NCI-H1105 (cell line): ENCODE measurements at places on chromosomes 11 and 22.

- no peak for DNase-seq
Measured at GRCh38 chr11:10461276-10461790, 6.3 kb downstream of the AMPD3 start.

- no peak for DNase-seq
Measured at GRCh38 chr11:15724601-15725000, 609.9 kb downstream of the INSC start.

GRCh38 chr11:106131998-106132397 lies 54.5 kb downstream of the AASDHPPT start:
- no peak for DNase-seq

- no peak for DNase-seq
Measured at GRCh38 chr11:119318240-119319135, 1.6 kb upstream of the MCAM start.

- peak; percentile 90 for DNase-seq
Measured at GRCh38 chr11:797296-798092, 587 bp downstream of the SLC25A22 start.

DNA sequence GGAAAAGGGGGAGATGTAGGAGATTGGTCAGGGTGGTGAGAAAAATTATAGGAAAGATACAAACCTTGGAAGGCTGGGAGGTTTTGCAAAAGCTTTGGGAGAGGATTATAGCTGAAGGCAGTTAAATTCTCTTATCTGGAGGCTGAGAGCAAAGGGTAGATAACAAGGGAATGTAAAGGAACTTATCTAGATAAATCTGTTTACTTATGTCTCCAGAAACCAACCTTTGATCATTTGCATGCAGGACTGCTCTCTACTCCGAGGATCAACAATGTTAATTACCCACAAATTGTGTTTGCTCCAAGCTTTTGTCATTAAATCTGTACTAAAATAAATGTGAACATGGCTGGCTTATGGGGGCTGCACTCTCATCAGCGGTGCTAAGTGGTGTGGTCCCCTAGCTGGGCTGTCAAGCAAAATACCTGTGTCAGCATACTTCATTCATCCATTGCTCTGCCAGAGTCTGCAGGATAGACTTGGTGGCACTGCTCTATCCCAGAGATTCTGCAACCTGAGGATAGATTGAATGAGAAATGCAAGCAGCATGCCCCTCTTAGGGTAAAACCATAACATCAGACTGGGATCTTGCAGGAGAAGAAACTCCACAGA lies 1599.2 kb upstream of the TENM4 start:
- no peak for DNase-seq

GRCh38 chr22:21937821-21938070 lies 14.9 kb downstream of the PPM1F start:
- DNase-seq = no peak

DNA sequence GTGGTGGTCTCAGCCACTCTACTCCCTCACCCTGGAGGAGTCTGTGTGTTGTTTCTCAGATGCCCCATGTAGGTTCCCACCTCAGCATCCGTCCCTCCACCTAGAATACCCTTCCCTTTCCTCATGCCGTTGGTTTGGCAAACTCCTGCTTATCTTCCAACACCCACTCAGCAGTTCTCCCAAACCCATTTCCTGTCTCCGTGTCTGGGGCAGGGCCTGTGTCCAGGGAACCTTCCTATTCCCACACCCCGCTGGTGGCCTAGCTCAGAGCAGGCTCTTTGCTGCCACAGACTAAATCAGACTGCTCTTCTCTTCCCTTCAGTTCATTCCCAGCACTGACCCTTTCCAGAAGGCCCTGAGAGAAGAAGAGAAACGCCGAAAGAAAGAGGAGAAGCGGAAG lies 7.5 kb upstream of the SREBF2 start:
- no peak for DNase-seq

DNA sequence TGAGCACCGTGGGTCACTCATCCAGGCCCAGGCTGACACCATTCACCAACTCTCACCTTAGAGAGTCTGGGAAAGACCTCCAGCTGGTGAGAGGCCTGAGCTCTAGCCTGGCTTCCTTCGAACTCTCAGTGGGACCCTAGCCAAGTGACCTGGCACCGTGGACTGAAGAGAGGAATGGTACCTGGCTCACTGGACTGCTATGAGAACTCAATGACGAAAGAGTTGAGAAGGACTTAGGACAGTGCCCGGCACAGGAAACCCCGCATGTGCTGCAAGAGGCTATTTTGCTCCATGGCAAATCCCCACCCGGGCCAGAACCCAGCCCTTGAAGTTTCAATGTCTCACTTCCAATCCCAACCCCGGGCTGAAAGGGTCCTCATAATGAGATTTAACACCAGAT lies 605 bp upstream of the RAPSN start:
- DNase-seq = no peak

DNA sequence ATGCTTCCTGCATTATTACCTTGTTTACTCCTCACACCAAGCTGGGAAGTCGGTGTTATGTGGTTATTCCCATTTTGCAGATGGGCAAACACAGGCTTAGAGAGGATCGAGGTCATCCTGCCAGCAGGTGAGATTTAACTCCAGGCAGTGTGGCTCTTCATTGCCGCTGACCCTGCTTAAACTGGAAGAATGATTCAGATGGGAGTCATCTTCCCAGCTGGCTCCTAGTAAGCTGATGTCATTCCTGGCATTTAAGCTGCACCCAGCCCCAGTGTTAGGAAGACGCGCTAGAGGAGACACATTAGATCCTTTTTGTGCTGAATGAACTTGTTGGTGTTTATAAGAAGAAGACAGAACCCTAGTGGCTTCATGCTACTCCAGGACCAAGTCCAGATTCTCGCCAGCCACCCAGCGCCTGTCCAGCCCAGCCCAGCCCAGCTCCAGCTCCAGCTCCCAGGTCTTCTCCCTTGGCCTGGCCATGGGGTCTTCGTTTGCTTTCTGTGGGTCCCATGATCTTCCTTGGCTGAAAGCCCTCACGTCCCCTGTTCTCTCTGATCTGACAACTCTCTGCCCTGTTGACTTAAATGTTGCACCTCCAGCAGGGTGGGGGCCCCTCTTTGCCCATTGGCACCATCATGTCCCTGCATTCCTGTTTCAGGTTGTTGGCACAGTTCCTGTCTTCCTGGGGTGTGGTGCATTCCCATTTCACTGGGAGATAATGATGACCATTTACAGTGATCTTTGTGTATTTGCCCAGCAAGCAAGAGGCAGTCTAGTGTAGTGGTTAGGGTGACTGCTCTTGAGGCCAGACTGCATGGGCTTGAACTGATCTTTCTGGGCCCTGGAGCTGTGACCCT lies 13.6 kb downstream of the PARVB start:
- DNase-seq = no peak

DNA sequence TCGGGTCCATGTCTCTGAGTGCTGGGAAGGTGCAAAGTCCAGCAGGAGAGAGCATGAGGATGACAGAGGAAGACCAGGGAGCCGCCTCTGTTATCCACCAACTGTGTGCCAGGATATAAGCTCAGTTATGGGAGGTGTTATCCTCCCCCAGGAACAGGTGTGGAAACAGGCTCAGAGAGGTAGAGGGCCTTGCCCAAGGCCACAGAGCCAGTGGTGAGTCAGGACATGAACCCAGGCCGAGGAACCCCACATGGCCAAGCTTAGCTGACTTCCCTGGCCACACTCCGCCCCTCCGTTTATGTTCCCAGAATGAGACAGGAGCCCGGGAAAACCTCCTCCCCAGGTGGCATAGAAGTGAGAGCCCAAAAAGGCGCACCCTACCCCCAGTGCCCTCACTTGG lies 50.3 kb downstream of the ISX start:
- DNase-seq = no peak
